ENCODE measurements at places on chromosomes 11 and 22.

- peak; percentile 85 for DNase-seq
Measured at GRCh38 chr11:64801158-64801464, 1.9 kb downstream of the MAP4K2 start.

DNA sequence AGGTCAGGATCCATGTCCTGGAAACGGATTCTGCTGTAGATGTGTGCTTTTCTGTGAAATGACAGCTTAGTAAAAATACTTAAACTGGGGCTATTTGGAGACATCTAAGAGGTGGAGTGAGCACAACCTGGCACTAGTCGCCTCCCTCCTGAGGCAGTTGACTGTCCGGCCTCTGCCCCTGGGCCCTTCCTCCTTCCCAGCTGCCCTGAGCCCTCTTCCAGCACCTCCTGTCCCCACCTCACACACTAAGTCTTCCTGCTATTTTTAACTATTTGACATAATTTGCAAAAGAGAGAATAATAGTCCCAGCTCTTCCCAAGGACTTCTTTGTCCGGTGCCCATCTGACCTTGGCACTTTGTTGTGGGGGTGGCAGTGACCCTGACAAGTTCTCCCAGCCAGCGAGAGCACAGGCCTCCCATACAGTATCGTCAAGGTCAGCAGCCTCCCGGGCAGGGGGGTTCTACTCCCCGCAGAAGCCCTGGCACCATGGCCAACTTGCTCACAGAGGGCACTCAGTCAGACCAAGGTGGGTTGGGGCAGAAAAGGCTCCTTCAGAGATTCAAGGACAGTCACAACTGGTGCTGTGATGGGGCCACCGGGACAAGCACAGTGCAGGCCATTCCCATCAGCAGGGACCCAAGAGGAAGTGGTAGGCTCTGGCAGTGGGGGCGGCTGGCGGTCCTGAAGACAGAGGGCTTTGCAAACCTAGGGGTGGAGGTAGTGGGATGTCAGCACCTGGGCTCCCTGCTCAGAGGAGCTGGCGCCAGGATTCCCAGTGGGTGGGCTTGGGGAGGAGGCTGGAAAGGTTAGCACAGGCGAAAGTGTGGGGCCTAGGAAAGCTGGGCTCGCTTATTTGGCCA lies 5.5 kb upstream of the NEAT1 start:
- peak; percentile 92 for DNase-seq

DNA sequence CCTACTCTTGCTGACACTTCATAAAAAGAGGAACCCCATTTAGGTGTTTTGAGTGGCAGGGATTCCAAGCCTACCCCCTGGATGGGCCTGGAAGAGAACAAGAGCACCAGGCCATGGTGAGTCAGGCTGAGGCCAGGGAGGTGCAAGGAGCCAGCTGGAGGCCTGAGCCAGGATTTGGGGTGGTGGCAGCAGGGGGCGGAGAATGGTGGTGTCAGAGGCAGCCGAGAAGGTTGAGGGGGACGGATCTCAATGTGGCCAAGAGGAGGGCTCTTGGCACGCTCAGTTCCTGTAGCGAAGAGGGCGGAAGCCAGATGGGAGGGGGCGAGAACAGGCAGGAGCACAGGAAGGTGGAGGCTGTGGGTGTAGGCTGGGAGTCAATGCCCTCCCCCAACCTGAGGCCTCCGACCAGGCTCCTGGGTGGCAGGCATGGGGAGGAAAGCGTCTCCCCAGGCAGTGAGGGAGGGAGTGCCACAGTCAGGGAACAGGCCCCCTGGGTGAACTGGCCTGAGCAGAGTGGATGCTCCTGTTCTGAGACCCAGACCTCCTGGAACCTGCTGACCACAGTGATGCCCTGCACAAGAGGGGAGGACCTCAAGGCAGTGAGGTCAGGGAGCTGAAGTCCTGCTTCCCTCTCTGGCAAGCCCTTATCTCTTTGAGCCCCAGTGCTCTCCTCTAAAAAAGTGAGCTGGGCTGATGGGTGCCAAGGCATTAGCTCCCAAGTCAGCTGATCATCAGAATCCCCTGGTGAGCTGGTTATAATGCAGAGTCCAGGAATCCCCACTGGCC lies 13.9 kb downstream of the RTN4RL2 start:
- DNase-seq: peak; percentile 81

GRCh38 chr22:29302681-29303465 lies 3.6 kb upstream of the GAS2L1 start:
- DNase-seq: no peak

GRCh38 chr11:128451652-128452470 lies 135.5 kb downstream of the ETS1 start:
- peak; percentile 70 for DNase-seq

DNA sequence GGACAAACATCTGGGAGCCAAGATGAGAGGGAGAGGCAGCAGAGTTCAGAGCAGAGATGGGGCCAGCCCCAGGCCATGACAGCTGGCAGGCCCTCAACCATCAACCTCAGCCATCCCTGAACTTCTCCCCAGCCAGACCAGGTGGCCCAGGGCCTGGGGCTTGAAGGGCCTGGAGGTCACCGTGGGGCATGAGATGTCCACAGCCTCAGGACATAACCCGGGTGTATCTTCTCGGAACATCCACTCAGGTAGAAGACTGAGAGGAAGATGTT lies 12.4 kb upstream of the SLC39A13 start:
- DNase-seq: peak; percentile 74

All from spleen (tissue), 13 donors.